ENCODE measurements at places on chromosomes 7 and 10.

DNA sequence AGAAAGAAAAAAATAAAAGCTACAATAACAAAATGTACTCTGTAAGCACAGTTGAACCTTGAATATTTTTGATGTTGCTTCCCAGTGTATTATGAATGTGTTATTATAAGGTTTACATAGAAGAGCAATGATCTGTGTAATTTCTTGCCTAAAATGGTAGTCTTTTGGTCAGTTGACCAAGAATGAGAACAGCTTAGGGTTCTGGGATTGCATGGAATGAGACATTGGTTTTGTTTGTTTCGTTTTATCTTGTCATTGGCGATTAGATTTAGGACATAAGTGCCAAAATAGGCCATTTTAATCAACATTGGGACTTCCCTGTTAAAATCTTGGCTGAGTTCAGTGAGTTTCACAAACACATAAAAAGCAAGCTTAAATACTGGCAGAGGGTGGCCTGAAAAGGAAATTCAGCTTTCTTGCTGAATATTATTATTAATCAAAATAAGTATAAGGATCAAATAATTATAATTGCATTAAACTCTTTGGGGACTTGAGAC is 49.1 kb upstream of the GLCCI1 start:
- DNase-seq: no peak

GRCh38 chr7:128878226-128879105 is 15.8 kb downstream of the ATP6V1F start:
- no peak for DNase-seq

- DNase-seq: no peak
These were observed 34.5 kb upstream of the MSRB2 start for GRCh38 chr10:23060918-23061317.

DNA sequence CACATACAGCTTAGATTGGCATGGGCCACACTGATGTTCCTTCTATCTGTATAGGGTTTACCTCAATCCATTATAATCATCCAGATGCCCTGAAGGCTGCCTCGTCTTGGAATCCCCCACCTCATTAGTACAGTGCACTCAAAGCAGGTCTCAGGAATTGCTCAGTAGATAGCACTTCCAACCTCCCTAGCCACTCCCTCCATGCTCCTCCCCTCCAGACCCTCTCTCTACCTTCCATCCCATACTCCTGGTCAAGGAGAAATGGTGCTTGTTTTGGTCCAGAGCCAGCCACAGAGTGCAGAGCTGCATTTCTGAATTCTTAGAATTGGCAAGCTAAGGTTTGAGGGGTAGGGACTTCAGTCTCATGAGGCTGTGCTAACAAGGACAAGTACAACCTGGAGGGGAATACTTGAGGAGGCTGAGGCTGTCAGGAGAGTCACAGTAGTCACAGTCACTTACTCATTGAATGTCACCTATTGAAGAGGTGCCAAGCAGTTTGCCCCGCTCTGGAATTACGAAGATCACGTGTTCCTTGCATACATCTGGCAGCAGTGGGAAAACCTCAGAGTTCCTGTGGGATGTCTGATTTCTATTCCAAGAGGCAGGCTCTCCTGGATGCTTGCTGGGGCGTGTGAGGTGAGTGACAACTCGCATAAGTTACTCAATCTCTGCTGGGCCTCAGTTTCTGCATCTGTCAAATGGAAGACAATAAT is 60.7 kb upstream of the ZNF746 start:
- DNase-seq: peak; percentile 24

DNA sequence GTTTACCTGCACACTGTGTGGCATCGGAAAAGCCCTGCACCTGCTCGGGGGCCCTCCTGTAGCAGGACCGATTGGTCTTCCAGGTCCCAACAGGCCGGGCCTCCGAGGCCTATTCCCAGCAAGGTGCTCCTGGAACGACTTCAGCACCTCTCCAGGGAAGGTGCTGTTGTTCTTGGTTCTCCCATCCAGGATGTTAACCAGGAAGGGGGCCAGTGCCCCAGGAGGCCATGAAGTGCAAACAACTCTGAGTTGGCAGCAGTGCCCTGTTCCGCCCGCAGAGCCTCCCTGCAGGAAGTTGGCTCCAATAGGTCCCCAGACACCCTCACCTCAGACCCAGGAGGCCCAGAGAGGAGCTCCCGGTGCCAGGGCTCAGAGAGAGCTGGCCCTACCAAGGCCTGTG is 64.0 kb upstream of the DUSP5 start:
- no peak for DNase-seq

Measured in fibroblast of skin of left biceps (primary cell).